Ecto neural progenitor cell (in vitro differentiated cells): ENCODE measurements at places on chromosomes 12 and 14.

- DNase-seq, result no peak
Observed at GRCh38 chr14:24673534-24674203, 39.7 kb upstream of the GZMB start.

DNA sequence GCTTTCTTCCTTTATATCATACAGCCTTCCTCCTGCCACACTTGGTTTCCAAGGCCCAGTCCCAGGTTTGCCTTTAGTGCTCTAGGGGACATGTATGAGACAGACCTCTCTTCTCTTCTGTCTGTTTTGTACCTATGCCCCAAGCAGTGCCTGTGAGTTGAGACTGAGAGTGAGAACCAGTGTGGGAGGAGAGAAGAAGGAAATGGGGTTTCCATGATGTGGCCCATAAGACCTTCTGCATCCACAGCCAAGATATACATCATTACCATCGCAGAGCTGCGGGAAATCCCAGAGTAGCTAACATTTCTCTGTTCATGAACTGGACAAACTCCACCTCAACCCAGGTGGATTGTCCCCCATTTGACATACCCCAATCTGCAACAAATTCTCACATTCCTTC, 2.8 kb downstream of the TESPA1 start:
- no peak for DNase-seq

GRCh38 chr14:68894802-68895703, 84.0 kb downstream of the ACTN1 start:
- DNase-seq, result no peak

DNA sequence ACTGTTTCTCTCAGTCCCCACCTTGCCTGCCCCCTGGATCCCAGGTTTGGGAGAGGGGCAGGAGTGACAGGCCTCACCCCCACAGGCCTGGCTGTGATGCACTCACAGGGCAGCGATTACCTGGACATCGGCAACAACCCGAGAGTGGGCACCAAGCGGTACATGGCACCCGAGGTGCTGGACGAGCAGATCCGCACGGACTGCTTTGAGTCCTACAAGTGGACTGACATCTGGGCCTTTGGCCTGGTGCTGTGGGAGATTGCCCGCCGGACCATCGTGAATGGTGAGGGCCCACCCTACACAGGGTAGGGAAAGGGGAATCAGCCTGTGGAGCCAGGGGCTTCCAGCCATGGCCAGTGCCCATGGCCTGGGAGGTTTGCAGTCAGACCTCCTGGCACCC, 8.6 kb downstream of the ACVRL1 start:
- no peak for DNase-seq

DNA sequence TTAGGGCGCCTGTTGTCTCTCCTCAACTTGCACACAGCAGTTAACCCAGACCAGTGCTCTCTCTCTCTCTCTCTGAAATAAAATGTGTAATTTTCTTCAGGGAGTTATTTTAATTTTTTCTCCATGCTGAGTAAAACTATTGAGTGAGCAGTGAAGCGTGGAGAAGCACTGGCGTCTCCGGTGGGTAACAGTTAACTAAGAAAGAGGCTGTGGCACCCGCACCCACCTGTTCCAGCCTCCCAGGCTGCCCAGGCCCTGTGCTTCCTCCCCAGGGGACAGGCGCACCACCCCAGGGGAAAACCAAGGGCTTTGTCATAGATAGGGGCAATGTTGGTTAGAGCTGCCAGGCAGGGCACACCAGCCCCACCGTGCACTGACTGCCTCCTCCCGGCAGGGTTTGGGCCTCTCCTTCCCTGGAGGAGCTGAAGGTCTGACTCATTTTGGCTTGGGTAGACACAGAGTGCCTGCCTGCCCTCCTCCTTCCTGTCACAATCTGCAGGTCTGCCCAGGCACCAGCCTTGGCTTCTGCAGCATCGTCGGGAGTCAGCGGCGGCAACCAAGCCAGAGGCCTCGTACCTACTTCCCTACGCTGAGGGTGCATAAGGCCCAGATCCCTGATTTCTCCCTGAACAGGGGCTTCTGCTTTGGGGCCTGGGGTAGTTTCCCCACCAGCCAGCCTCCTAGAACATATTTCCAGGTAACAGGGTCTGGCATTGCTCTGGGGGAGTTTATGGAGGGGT, 3.9 kb downstream of the HOXC5 start:
- no peak for DNase-seq

DNA sequence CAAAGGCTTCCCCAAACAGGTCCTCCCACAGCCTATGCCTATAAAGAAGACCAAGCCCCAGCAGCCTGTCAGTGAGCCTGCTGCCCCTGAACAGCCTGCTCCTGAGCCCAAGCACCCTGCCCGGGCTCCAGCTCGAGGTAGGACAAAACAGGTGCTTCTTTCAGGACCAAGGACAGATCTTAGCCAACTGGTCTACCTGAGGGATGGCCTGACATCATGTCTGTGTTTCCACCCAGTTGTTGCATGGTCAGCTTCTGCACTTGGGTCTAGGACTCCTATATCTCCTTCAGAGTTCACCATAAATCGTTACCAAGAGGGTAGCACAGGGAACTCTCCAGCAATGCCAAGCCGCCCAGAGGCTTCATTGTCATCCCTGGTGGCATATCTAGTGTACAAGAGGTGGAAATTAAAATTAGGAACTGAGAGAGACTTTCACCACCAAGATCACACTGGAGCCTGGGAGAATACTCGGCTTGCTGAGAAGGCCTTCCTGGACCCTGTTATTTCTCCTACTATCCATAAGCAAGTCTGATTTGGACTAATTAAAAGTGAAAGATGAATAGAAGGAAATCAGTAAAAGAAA, 38.2 kb upstream of the OAS1 start:
- DNase-seq, result no peak

DNA sequence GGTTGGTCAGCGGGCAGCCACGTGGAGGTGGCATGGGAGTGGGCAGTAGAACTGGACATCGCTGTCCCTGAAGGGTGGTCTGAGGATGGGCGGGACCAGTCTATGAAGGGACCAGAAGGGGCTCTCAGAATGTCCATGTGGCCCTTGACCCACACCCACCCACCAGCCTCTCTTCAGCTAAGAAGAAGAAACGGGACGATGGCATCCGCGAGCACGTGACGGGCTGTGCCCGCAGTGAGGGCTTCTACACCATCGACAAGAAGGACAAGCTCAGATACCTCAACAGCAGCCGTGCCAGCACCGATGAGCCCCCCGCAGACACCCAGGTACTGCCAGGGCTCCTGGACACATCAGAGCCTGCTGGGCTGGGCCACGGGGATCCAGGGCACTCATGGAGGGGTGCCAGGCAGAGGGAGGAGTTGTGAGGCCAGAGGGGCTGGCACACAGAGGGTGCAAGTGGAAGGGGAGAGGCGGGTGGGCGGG, 21.3 kb downstream of the SETD1B start:
- peak; percentile 46 for DNase-seq

GRCh38 chr14:25308244-25308643, 258.3 kb upstream of the STXBP6 start:
- DNase-seq, result peak; percentile 45

- DNase-seq, result no peak
Observed at GRCh38 chr14:105069522-105069870, 4.3 kb upstream of the GPR132 start.

- DNase-seq, result peak; percentile 87
Observed at GRCh38 chr12:124321040-124321481, 26.2 kb downstream of the RFLNA start.

DNA sequence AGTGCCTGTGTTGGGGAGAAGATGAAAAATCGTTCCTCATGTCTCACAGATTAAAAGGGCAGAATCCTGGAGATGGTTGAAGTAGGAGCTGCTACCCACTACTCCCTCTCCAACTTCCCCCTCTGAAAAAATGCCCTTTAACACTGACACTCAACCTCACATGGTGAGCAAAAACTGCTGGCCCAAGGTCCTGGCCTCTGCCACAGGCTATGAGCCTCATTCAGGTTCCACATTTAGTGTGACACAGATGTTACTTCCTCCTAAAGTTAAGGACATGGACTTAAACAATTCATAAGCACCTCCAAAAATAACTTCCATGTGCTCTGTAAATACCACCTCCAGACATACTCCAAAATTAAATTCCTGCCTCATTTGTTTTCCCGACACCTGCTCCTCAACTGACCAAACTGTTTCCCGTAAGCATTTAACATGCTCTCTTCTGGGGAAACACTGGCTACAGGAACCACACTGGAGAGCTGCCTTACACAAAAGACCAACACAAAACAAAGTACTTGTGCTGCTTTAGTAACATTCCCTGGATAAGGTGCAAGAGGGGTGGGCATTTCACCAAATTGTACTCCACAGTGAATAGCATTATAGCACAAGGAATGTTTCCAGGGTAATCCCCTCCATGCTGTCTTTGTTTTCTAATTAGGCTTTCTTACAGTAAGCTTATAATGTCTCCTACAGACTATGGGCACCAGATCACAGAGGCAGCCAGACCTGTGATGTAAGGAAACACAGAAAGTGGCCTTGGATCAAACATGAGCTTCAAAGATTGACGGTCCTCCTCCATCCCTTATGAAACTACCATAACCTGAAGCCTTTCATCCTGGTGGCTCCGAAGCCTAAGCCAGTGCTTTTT, 57.0 kb downstream of the PHLDA1 start:
- no peak for DNase-seq

DNA sequence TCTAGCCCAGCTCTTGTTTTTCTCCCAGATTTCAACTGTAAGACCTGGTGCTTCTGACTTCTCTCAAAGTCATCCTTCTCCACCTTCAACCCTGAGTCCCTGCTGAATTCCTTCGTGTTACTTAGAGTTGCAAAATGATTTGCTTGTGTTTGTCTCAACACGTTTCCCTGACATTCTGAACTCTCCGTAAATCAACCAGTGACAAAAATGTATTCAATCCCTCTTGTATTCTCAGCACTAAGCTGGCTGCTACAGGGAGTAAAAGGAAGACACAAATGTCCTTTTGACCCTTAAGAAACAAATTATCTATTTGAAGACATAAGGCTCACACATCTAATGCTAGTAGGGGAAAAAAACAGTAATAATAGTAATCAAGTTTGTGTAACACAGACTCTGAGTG, 514.0 kb upstream of the TMPO start:
- DNase-seq, result no peak

DNA sequence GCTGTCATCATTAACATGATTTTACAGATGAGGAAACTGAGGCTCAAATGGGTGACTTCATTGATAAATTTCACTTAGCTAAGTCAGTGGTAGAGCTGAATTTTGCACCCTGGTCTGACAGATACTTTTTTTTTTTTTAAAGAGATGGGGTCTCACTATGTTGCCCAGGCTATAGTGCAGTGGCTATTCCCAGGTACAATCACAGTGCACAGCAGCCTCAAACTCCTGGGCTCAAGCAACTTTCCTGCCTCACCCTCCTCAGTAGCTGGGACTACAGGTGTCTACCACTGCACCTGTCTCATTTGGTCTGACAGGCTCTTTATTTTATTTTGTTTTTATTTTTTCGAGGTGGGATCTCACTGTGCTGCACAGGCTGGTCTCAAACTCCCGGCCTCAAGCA, 24.2 kb upstream of the CORO1C start:
- DNase-seq, result no peak

- no peak for DNase-seq
Observed at GRCh38 chr12:106602076-106602475, 19.3 kb downstream of the RFX4 start.

DNA sequence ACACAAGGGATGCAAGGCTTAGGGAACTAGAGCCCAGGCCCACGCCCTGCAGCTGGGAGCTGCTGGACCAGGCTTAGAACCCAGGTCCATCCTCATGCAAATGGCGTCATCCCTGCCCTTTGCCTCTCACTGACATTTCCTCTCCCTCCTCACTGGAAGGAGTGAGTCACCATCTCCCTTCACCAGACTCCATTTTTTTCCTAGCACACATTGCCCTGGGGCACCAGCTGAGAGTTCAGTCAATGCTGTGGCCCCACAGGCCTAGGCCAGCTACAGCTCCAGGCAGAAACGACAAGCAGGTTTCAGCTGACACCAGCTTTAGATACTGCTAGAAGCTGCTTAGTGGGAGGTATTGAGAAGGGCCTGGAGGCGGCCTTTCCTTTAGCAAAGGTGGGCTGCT, 98.9 kb downstream of the RIMBP2 start:
- DNase-seq, result peak; percentile 60

GRCh38 chr14:104545942-104546501, 33.5 kb upstream of the C14orf180 start:
- DNase-seq, result no peak

DNA sequence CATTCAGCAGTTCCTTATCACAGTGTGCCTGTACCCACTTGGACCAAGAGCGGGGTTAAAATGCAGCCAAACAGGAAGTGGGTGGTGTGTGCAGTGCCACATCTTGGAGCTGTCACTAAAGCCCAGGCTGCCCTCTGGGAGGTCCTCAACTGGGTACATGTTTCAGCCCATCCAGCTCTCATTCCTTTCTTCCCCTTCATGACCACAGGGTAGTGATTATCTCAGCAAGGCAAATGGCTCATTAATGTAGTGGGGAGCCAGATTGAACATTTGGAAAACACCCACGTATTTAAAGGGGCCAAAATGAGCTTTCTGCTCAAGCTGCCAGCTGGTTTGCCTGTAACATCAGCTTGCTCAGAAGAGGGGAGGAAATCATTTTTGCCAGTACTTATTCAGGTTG, 210.8 kb upstream of the BTG1 start:
- DNase-seq, result no peak
